AG04449 (cell line): ENCODE measurements at places on chromosomes 6 and 20.

DNA sequence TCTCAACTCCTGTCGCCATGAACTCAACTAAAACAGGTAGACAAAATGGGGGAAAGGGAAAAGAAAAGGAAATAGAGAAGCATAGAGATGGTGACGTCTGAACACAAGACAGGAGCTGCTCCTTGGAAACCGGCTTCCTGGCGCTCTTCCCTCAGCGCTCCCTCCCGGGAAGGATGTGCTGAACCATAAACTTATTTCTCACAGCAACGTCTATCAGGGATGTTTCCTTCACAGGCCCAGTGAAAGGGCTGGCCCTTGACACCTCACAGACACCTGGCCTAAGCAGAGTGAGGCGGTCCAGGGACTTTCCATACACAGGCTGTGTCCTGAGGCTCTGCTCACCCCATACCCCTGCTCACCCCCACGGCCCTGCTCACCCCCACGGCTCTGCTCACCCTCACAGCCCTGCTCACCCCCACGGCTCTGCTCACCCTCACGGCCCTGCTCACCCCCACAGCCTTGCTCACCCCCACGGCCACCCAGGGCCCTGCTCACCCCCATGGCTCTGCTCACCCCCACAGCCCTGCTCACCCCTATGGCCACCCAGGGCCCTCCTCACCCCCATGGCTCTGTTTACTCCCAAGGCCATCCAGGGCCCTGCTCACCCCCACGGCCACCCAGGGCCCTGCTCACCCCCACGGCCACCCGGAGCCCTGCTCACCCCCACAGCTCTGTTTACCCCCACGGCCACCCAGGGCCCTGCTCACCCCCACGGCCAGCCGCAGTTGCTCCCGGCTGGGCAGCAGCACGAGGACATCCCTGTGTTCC, 653 bp downstream of the FRMD1 start:
- DNase-seq: no peak

DNA sequence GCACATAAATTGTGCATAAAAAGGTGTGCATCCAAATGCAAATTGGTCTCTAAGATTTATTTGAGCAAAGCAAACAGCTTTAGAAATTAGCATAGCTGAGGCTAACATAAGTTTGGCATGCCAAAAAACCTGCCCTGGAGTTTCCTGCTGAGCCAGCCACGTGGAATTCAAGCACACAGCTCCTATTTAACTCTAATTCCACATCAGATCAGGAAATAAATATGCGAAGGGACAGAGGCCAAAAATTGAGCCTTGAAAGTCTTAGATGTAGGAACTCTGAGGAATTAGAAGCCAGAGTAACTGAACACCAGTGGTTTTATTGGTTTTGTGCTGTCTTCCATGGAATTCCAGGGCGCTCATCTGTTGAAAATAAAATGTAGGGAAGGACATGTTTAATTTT, 19.6 kb downstream of the SOBP start:
- peak; percentile 4 for DNase-seq

GRCh38 chr20:32314768-32315167, 37.3 kb downstream of the KIF3B start:
- DNase-seq: no peak

DNA sequence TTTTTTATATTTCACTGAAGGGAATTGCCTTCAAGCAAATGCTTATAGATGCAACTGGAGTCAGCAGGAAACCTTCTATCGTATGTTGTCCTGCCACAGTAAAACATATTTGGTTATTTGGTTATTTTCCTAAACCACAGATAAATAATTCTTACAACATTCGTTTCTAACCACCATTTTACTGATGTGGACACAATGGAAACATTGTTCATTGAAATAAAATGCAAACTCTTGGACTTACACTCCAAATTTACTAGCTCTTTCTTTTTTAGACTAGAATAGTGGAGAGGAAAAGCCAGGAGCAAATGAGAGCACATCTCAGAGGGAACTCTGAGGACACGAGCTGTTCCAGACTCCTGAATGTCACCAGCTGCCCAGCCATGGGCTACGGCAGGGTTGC, 114.8 kb downstream of the RPS12 start:
- DNase-seq: no peak

DNA sequence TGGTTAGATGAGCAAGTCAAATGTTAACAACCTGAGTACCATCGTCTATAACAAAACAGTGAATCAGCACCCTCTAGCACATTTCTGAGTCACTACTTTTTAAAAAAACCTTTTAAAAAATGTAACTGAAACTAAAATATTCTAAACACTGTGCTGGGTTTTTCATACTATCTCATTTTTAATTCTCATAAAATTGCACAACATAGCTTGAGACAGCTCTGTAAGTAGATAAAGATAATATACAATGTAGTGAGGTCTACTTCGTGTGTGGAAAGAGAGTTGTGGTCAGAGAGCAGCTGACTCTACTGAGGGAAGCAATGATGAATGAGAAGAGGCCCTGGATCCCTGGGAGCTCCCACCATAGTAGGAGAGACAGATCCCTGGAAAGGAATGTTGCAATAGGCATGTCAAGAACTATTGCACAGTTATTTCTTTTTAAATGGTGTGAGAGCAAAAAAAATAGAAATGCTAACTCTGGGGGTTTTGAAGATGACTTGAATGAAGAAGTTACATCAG, 13.6 kb upstream of the CALHM6 start:
- peak; percentile 99 for DNase-seq

DNA sequence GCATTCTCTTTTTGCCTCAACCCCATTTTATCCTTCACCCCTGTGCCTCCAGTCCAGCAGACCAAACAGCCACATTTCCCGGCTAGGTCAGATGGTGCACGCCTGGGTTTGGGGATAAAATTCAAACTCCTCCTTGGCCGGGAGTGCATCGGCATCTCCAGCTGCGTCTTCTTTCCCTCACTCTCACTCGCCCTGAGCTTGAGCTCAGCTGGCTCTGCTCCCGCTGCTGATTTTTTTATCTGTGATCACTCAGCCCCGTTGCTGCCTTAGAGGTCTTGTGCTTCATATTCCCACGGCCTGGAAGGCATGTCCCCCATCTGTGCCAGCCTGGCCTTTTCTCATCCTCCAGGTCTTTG, 6.8 kb upstream of the EZR start:
- no peak for DNase-seq

- no peak for DNase-seq
Observed at GRCh38 chr6:24272553-24272952, 85.3 kb downstream of the DCDC2 start.

- DNase-seq: no peak
Observed at GRCh38 chr6:39076623-39077535, 28.3 kb downstream of the GLP1R start.

DNA sequence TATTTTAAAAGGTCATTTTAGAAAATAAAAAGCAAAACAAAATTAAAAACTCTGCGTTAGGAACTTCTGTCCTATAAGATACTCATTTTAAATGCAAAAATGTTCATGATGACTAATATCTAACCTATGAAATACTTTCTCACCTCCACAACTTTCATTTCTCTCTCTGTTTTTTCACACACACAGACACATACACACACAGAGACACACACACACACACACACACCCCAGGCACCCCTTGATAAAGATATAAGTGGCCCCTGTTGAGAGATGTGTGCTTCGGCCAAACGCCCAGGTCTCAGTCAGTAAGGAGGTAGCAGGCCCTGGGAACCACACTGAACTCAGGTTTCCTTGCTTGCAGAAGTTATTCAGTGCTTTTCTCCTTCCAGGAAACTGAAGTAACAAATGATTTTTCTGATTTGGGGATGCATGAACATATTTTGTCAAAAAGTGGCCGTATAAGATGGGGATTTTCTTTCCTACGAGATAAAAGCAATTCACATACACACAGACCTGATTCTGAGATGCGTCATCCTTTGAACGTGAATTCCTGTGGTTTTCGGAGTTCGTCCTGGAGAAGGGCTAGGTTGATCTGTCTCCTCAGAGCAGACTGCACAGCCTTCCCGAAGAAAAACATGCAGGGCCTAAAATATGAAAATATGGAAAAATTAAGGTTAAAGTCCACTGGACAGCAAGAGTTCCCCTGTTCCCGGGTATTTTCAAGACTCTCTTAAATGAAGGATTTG, 306.8 kb upstream of the FOXQ1 start:
- no peak for DNase-seq

- no peak for DNase-seq
Observed at GRCh38 chr6:37176268-37177076, 6.5 kb downstream of the PIM1 start.

GRCh38 chr6:170371588-170371987, 65.0 kb downstream of the FAM120B start:
- DNase-seq: no peak

GRCh38 chr20:9705722-9706476, 133.0 kb downstream of the PAK5 start:
- DNase-seq: no peak

DNA sequence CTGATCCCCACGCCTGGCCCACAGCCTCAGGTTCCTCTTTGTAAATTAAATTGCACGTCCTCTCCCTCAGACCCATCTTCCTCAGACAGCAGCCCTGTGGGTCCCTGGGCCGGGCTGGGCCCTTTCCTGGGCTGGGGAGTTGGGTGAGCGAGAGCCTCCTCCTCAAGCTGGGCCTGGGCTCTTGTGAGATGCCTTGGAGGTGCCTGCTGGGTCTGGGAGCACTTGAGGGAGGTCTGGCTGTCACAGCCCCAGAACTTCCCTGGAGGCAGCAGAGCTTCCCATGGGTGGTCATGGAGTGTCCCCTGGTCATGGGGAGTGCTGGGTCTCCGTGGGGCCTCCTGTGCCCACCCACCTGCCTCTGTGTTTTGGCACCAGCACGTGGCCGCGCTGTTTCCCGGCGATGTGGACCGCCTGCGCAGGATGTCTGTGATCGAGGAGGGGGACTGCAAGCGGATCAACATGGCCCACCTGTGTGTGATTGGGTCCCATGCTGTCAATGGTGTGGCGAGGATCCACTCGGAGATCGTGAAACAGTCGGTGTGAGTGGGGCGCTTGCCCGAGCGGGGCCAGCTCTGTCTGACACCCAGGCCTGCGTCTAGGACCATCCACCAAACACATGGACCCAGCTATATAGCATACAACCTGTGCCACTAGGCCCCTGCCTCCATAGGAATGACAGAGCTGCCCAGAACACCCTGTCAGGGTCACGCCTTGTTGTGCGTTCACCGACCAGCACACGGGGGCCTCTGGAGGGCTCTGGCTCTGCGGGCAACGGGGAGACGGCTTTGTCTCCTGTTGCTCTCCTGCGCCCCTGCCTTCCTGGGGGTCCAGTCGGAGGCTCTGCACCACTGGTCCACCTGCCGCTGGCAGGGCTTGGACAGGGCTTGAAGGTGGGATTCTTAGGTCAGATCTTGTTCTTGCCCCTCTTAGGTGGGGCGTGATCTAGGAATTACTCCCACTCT, 33.0 kb downstream of the PYGB start:
- no peak for DNase-seq

- no peak for DNase-seq
Observed at GRCh38 chr6:64712606-64713005, 994.4 kb downstream of the EYS start.

- no peak for DNase-seq
Observed at GRCh38 chr6:160792708-160793107, 90.7 kb downstream of the PLG start.

DNA sequence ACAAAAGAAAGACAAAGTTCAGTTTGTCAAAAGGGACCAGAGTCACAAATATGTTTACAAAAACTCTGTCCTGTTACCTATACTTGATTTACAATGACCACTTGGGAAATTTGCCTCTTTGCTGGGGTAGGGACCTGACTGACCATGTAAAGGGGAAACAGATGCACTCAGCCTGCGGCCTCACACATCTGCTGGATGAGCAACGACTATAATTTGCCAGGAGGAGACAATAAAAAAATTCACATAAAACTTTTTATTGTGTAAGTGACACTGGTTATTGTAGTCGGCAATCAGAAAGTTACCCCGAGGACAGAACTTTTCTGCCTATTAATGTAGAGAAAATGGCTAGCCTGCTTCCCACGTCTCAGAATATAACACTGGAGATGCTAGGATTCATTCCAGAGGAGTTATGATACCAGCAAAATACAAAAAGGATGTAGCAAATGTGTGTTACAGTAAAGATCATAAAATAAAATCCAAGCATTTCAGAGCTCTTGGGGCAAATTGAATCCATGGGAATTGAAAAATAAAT, 415.4 kb upstream of the SPTLC3 start:
- no peak for DNase-seq

DNA sequence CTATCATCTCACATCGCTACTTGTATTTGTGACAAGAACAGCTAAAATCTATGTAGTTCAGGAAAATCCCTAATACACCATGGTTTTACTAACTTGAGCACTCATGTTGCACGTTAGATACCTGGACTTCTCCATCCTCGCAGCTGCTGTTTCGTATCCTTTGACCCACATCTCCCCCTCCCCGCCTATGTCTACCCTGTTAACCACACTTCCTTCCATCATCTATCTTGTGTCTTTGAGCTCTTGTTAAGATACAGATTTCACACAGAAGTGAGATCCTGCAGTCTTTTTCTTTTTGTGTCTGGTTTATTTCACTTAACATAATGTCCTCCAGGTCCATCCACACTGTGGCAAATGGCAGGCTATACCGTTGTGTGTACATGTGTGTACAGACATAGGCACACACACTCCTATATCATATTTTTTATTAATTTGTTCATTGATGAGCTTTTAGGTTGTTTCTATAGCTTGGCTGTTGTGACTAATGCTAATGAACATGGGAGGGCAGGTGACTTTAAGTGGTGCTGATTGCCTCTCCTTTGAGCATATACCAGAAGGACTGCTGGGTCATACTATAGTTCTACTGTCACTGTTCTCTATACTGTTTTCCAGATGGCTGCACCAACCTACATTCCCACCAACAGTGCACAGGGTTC, 117.8 kb downstream of the WDR27 start:
- no peak for DNase-seq

GRCh38 chr6:21395121-21395520, 198.4 kb upstream of the SOX4 start:
- no peak for DNase-seq

DNA sequence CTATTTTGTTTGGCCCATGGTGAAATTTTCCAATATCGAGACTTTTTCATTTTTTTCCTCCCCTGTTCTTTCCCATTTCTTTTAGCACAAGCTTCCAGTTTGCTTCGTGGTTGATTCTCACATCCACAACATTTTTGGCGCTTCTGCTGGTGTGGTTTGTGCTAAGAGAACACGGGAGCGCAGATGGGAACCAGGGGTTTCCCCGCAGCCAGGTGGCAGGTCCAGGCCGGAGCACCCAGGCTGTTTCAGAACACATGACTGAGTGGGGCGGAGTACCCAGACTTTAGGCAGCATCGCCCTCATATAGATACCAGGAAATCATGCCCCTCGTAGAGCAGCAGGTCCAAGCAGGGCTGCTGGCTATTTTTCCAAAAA, 58.0 kb downstream of the SYTL3 start:
- DNase-seq: no peak
